ENCODE measurements at places on chromosomes 12 and 14. TPM values are rescaled to one million over a fixed set of nuclear protein-coding genes. Genes with fewer than 3 reads are reported as not detected.

- no peak overlapping the region for H3K27ac ChIP-seq
- DNase-seq, result no peak
- H3K4me1 ChIP-seq, result peaks cover 7% of the 10 kb centered on the region
- no peaks in the 10 kb centered on the region for H3K27me3 ChIP-seq
- peaks cover 88% of the 10 kb centered on the region for H3K36me3 ChIP-seq
Measured at GRCh38 chr14:45112896-45113781, 21.1 kb downstream of the FKBP3 start.

DNA sequence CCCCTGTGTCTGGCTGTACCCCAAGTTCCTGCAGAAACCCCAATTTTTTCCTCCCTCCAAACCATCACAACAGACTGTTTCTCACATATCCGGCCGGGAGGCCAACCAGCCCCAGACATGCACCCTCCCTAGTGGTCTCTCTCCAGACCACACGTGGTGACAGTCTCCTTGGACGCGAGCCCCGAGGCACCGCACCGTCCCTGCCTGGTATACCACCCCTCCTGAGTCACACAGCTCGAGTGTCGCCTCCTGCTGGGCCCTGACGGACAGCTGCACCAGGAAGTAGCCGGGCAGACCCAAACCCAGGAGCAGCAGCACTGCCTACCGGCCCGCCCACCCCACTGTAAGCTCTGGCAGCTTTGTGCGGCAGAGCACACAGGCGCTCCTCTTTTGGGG is 97.4 kb downstream of the RFLNA start:
- peak overlapping the region; percentile 97 for H3K27ac ChIP-seq
- no peaks in the 10 kb centered on the region for H3K36me3 ChIP-seq
- no peaks in the 10 kb centered on the region for H3K27me3 ChIP-seq
- H3K4me1 ChIP-seq, result peaks cover 85% of the 10 kb centered on the region
- DNase-seq, result peak; percentile 90

- peaks cover 9% of the 10 kb centered on the region for H3K4me1 ChIP-seq
- no peaks in the 10 kb centered on the region for H3K27me3 ChIP-seq
- no peaks in the 10 kb centered on the region for H3K36me3 ChIP-seq
- no peak overlapping the region for H3K4me3 ChIP-seq
- DNase-seq, result no peak
- no peak overlapping the region for H3K27ac ChIP-seq
Measured at GRCh38 chr12:92403210-92404175, 257.8 kb upstream of the BTG1 start.

- no peak overlapping the region for H3K4me3 ChIP-seq
- H3K27me3 ChIP-seq, result no peaks in the 10 kb centered on the region
- H3K36me3 ChIP-seq, result no peaks in the 10 kb centered on the region
- DNase-seq, result no peak
- H3K27ac ChIP-seq, result no peak overlapping the region
- H3K4me1 ChIP-seq, result no peaks in the 10 kb centered on the region
Measured at GRCh38 chr12:122785503-122785902, 11.1 kb downstream of the CCDC62 start.

DNA sequence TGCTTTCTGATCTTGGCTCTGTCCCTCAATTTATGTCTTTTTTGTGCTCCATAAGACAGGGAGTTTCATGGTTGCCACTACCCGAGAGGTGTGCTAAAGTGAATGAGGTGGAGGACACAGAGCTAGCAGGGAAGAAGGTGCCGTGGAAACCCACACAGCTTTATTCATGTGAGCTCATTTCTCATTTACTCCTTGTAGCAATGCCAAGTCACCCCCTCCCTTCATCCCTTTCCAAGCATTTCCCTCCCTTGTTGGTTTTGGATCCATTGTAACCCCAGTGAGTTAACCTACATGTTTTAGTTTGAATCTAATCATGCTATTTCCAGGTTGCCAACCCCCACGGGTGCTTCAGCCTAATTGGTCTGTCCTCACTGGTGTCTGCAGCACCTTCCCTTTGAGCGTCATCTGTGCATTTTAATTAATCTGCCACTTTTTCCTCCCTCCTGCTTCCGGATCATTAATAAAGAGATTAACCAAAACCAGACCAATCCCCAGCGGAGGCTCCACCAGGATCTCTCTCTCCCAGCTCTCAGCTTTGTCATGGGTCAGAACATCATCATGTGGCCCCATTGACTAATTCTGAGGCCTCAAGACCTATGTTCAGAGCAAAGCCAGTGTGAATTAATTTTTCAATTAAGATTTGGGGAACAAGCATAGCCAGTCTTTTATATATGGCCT is 56.2 kb downstream of the NTF3 start:
- H3K36me3 ChIP-seq, result no peaks in the 10 kb centered on the region
- H3K4me3 ChIP-seq, result no peak overlapping the region
- no peak for DNase-seq
- no peaks in the 10 kb centered on the region for H3K27me3 ChIP-seq

GRCh38 chr12:14910090-14910915 is 24.6 kb upstream of the MGP start:
- H3K27me3 ChIP-seq, result no peaks in the 10 kb centered on the region
- H3K27ac ChIP-seq, result no peak overlapping the region
- no peaks in the 10 kb centered on the region for H3K36me3 ChIP-seq
- no peak overlapping the region for H3K4me3 ChIP-seq

LTBP2 gene
- not detected for total RNA-seq

DNA sequence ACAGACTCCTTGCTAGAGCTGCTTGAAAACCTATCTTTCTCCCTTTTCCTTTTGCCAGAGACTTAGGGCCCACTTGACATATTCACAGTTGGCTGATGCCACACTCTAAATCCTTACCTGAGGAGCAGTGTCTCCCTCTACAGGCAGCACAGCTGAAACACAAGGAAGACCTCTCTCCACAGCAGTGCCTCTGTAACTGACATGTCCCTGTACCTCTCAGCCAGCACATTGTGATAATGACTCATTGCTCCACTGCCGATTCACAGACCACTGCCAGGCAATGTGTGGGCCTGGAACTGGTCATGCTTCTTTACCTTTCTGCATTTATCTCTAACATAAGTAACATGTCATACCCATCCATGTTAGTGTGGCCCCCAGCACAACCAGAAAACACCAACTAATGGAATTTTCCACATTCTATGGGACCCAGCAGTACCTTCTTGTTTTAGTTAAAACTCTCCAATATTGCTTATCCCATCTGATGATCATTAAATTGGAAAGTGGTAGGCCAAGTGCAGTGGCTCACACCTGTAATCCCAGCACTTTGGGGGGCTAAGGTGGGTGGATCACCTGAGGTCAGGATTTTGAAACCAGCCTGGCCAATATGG is 56.5 kb downstream of the GTF2A1 start:
- H3K27ac ChIP-seq, result peak overlapping the region; percentile 79
- no peaks in the 10 kb centered on the region for H3K27me3 ChIP-seq
- H3K4me3 ChIP-seq, result no peak overlapping the region
- H3K4me1 ChIP-seq, result peaks cover 53% of the 10 kb centered on the region

OAS2 gene
- total RNA-seq, result 6.3 TPM

PPP1R36 gene
- 0.18 TPM for total RNA-seq

GRCh38 chr12:80861641-80862378 is 75.9 kb downstream of the LIN7A start:
- H3K4me3 ChIP-seq, result no peak overlapping the region
- H3K27me3 ChIP-seq, result no peaks in the 10 kb centered on the region
- H3K27ac ChIP-seq, result no peak overlapping the region
- DNase-seq, result no peak

DNA sequence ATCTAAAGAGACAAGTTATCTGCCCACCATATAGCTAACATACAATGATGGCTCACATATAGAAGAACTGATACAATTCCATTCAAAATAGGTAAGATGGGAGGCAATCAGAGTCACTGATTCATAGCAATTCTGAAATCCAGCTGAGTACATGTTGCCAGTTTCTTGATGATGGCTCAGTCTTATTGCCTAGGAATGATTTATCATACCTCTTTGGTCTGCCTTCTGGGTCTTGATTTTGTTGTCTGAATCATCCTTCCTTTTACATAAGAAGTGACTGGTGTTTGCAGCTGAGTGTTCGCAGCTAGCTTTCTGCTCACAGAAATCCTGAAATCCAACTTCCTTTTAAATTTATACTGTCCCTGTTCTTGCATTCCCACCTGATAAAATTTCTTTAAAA is 463.2 kb upstream of the MGAT4C start:
- no peaks in the 10 kb centered on the region for H3K4me1 ChIP-seq
- H3K4me3 ChIP-seq, result no peak overlapping the region

GRCh38 chr14:91015435-91015834 is 45.0 kb downstream of the RPS6KA5 start:
- H3K27ac ChIP-seq, result no peak overlapping the region
- no peak overlapping the region for H3K4me3 ChIP-seq
- H3K4me1 ChIP-seq, result peaks cover 6% of the 10 kb centered on the region
- H3K27me3 ChIP-seq, result no peaks in the 10 kb centered on the region

DNA sequence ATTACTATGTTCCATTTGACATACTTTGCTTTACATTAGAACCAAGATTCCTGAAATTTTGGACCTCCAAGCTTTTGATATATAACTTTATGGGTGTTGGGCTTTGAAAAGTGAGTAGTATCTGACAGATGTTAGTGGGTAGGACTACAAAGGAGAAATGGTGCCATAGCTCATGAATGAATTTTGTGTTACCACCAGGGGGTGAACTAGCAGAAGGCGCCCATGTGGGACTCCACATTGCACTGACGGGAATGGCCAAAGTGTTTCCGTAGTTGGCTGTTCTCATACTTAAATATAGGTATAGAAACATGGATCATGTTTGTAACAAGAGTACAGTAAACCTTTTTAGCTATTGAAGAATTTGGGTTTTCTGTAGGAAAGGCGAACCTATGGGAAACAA is 337.5 kb downstream of the FLRT2 start:
- peak; percentile 73 for DNase-seq
- H3K27ac ChIP-seq, result no peak overlapping the region
- H3K36me3 ChIP-seq, result no peaks in the 10 kb centered on the region
- no peaks in the 10 kb centered on the region for H3K4me1 ChIP-seq
- no peaks in the 10 kb centered on the region for H3K27me3 ChIP-seq

DNA sequence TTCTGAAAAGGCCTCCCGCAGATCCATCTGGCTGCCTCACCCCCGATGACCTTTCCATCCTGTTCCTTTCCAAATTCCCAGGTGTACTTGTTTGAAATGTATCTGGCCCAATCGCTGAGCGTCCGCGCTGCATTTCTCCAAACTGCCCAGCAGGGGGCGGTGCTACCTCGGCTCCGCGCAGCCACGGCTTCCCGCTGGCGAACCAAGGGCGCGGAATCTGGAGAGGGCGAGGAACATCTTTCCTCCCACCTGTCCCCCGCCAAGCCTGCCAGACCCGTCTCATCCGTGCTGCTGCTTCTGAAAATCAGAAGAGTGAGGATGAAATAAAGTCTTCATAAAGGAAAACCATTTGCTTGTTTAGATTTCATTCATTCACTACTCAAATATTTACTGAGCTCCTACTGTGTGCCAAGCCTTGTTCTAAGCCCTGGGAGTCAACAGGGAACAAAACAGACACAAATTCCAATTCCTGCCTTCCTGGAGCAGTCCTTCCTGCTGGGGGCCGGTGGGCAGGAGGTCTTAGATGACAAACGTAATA is 16.8 kb upstream of the MYL2 start:
- no peaks in the 10 kb centered on the region for H3K27me3 ChIP-seq
- peak; percentile 77 for DNase-seq
- no peaks in the 10 kb centered on the region for H3K36me3 ChIP-seq
- no peak overlapping the region for H3K4me3 ChIP-seq

DNA sequence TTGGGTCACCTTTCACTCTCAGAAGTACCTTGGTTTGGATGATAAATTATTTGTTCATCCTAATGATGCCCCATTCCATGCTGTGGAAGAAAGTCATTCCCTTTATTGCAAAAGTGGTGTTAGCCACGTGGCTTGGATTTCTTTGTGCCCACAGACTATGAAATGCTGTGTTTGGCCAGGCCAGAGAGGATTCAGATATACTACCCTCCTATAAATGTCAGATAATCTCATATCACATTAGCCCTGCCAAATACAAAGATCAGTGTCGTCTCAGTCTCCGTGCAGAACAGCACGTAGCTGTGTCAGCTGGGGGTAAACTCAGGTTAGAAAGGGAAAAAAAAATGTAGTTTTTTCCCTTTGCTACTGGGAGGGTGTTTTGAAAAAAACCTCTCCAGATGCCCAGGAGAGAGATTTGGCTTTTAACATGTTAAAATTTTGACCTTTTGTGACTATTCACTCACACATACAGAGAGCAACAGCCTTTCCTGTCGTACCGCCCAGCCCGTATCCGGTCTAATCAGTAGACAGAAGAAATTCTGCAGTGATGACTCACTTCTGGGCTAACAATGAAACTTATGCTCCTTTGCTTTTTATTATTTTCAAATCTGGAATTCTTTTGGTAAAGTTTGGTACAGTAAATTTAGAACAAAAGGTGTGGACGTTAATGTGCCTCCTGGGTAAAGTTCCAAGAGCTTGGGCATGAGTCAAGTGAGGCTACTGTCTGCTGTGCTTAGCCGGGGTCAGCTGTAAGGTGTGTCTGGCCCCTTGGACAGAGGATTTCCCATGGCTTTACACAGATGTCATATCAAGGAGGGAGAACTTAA is 8.5 kb upstream of the PTPRB start:
- no peaks in the 10 kb centered on the region for H3K27me3 ChIP-seq
- H3K36me3 ChIP-seq, result no peaks in the 10 kb centered on the region
- H3K27ac ChIP-seq, result no peak overlapping the region
- H3K4me3 ChIP-seq, result no peak overlapping the region

GRCh38 chr12:103986829-103987228 is 21.2 kb downstream of the TDG start:
- no peak for DNase-seq
- peaks cover 42% of the 10 kb centered on the region for H3K36me3 ChIP-seq
- H3K4me1 ChIP-seq, result no peaks in the 10 kb centered on the region

GLIPR1L1 gene
- not detected for total RNA-seq

GRCh38 chr14:94163796-94164195 is 10.3 kb upstream of the PPP4R4 start:
- no peak overlapping the region for H3K4me3 ChIP-seq
- no peaks in the 10 kb centered on the region for H3K36me3 ChIP-seq

IL26 gene
- total RNA-seq, result not detected

GRCh38 chr12:6773590-6774351 is 1.5 kb downstream of the LAG3 start:
- H3K27me3 ChIP-seq, result no peaks in the 10 kb centered on the region
- no peak for DNase-seq
- peaks cover 21% of the 10 kb centered on the region for H3K4me1 ChIP-seq
- no peaks in the 10 kb centered on the region for H3K36me3 ChIP-seq

GRCh38 chr14:70638416-70638815 is 3.3 kb upstream of the TTC9 start:
- DNase-seq, result no peak
- peaks cover 22% of the 10 kb centered on the region for H3K4me1 ChIP-seq
- H3K27ac ChIP-seq, result no peak overlapping the region
- no peak overlapping the region for H3K4me3 ChIP-seq
- no peaks in the 10 kb centered on the region for H3K36me3 ChIP-seq

- no peak overlapping the region for H3K27ac ChIP-seq
- H3K4me1 ChIP-seq, result no peaks in the 10 kb centered on the region
- no peaks in the 10 kb centered on the region for H3K27me3 ChIP-seq
- no peak overlapping the region for H3K4me3 ChIP-seq
- DNase-seq, result no peak
Measured at GRCh38 chr12:42857106-42857505, 267.6 kb upstream of the PRICKLE1 start.

ANG gene
- 0.32 TPM for total RNA-seq
